ENCODE measurements at places on chromosomes 16 and 17. TPM values are rescaled to one million over a fixed set of nuclear protein-coding genes. Genes with fewer than 3 reads are reported as not detected.

The RPH3AL gene
- 4.0 TPM for total RNA-seq

The PRAC1 gene
- total RNA-seq, result not detected

The ZNF594 gene
- 3.5 TPM for total RNA-seq

The UMOD gene
- total RNA-seq, result not detected

The CHRNE gene
- total RNA-seq, result 0.51 TPM

The MEIOB gene
- not detected for total RNA-seq

The ZPBP2 gene
- total RNA-seq, result not detected
